ENCODE measurements at places on chromosomes 6 and 20.

DNA sequence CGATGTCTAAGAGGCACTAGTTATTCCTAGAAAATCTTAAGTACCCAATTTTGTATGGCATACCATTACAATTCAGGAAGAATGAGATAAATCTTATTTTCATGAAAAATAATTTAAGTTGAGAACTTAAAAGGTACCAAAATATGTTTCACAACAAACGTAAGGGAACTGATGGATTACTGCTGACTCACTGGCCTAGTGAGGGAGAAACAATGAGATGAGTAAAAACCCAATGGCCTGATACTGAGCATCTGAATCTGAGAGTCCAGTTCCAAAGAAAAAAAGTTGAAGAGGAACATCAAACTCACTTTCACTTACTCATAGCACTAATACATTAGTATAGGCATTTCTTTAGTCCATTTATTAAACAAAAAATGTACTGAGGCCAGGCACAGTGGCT lies 56.0 kb downstream of the MDN1 start:
- DNase-seq: no peak

- DNase-seq: no peak
Observed at GRCh38 chr6:163390770-163391169, 23.7 kb upstream of the QKI start.

DNA sequence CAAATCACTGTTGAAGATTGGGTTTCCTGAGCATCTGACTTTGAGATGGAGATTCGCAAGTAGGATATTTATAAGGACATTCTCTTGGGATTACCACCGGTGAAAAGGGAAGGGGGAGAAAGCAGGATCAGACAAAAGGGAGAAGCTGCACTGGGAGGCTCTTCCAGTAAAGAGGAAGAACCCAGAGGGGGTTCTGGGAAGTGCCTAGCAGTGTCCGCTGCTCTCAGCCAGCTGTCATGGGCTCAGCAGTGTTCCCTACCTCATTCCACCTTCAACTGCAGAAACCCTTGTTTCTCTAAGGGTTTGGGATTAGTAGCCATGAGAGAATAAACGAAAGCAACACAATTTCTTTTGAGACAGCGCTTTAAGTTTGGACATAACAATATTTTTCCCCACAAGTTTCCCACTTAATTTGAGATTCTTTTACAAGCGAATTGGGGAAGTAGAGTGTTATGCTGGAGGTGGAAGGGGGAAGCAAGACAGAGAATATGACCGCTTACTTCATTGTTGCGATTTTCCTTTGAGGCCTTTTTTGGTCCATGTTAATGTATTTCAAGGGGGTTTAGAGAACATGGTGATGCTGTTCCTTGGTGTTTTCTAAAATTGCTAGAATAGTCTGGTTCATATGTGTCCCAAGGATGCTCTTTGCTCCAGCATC lies 154.5 kb upstream of the SCGN start:
- no peak for DNase-seq

DNA sequence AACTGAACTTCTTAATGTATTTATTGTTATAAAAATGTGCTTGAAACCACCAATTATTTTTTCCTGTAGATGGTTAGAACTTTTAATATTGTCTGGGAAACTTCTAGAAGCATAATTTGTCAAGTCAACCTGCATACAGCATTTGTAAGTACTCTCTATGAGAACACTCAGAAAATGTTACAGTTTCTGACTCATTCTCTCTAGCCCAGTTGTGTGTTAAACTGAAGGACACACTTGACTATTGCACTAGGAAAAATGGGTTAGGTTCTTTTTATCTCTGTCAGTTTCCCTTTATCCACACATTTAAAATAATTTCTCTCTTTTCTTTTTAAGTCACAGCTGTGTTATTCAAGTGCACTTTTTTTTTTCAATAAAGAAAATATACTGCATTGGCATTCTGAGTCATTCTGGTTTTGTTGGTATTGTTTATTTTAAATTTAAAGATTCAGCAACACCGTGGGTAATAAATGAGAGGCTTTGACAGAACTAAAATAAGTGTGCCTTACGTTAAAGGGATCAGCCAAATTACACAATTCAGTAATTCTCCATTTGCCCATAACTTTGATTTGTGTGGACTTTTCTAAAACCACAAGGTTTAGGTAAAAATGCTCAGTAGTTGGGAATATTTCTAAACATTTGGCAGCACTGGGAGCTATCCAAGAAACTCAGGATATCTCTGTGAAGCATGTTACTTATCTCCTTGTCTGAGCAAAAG lies 50.7 kb downstream of the OPN5 start:
- no peak for DNase-seq

DNA sequence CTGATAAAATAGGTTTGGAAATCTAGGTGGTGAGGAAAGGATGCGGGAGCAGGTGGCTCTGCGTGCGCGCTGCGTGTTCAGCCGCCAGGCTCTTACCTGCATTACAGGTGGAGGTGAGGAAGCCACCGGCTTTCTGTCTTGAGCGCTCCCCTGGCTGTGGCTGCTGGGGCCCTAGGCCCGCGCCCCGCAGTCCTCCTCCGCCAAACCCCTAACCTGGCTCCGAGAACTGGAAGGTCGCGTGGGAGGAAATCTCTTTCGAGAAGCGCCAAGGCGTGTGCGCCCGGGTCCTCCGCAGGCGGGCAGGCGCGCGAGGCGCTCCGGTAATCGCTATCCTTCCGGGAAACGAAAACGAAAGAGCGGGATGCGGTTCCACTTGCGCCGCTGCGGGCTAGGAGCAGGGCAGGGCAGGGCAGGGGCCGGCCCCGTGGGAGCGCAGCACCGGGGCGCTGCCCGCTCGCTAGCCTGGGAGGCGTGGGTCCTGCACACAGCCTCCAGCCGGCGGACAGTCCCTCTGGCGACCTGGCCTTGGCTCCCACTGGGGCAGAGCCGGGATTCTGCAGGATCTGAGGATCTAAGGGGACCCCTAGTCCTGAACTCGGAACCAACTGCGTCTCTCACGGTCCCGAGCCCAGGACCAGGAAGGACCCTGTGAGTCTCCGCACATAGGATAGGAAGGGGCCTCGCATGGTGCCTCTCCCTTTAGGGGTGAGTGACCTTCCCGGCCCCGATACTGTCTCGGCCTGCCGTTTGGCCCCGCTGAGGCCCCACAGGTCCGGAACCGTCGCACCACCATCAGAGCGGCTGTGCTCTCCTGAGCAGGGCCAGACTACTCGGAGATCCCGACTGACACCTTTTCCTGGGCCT lies at the start of gene ETV7:
Gene ETV7, minus strand, starts transcription at position 230 of the 864 bp plus-strand sequence. Its CDS starts 128 bp downstream, at position 102.
- DNase-seq: peak; percentile 15

DNA sequence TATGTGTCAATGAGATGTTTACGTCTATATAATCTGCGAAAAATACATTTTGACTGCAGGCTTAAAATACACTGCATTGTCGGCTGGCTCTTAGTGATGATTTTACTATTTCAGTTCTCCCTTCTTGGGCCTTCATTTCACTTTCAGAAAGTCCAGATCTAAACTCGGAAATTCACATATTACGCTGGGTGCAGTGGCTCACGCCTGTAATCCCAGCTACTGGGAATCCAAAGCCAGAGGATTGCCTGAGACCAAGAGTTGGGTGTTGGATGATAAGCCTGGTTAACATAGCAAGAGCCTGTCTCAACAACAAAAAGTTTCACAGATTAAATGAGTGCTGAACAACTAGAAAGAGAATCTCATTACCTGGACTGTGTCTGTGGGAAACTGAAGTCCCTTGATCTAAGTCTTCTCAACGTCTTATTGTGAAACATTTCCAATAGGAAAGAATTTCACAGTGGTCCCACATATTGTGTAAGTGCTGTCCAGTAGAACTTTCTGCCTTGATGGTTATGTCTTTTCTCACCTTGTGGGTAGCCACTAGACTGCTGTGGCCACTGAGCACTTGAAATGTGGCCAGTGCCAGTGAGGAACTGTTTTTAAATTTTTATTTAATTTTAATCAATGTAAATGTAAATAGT lies 1.9 kb downstream of the GINM1 start:
- no peak for DNase-seq

DNA sequence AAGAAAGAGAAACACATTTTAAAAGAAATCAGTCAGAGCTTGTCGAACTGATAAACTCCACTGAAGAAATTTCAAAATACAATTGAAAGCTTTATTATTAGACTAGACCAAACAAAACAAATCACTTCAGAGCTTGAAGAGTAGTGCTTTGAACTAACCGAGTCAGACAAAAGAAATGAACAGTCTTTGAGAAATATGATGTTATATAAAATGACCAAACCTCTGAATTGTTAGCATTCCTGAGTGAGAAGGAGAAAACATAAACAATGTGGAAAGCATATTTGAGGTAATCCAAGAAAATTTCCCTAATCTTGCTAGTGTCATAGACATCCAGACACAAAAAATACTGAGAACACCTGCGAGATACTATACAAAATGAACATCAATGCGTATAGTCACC lies 13.2 kb upstream of the CST4 start:
- no peak for DNase-seq

DNA sequence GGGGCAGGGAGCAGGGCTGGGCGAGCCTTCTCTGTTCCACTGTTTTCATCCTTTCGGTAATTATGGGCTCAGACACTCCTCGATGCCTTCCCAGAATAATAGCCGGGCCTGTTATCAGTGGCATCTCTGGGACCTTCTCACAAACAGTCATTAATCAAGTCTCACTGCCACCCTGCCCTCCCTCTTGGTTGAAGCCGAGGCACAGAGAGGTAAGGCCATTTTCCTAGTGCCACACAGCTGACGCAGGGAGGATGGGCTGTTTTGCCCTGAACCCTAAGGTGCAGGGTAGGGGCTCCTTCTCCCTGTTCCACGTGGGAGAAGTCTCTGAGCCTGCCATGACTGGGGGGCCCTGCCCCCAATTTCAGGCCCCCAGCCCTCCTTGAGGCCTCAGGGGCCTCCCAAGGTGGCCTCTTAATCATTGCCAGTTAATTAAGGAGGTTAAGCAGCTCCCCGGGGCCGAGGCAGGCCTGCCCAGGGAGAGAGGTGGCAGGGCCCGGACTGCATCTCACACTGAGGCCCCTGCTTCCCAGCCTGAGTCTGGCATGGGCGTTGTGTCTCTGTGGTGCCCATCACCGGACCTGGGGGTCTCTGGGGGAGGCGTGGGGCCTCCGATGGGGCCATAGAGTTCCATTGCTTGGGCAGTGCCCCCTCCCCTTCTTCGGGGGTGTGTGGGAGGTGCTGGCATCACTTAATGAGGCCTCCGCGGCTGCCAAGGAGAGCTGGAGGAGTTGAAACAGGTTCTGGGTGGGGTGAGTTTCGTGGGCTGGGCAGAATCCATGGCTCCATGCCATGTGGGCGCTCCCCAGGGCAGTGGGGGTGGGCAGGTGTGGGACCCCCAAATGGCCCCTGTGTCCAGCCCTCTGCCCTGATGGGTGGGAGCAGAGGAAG lies 42.9 kb downstream of the CEBPB start:
- DNase-seq: no peak

- DNase-seq: no peak
Observed at GRCh38 chr6:151057061-151057460, 182.7 kb upstream of the AKAP12 start.

DNA sequence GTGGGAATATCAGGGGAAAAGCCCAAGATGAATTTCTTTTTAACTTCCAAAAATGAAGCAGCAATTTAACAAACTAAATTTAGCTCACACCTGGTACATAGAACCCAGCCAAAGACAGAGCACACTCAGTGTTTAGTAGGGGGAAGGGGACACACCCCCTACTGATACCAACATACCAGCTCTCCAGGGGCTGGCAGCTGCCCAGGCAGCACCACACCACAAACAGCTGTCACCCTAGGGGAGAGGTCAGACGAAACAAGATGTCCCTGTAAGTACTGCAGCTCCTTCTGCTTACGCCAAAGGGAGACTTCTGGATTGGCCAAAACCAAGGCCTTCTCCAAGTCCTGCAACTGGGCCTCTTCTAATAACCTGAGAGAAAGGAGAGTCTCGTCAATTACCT lies 26.0 kb downstream of the MDN1 start:
- DNase-seq: no peak

DNA sequence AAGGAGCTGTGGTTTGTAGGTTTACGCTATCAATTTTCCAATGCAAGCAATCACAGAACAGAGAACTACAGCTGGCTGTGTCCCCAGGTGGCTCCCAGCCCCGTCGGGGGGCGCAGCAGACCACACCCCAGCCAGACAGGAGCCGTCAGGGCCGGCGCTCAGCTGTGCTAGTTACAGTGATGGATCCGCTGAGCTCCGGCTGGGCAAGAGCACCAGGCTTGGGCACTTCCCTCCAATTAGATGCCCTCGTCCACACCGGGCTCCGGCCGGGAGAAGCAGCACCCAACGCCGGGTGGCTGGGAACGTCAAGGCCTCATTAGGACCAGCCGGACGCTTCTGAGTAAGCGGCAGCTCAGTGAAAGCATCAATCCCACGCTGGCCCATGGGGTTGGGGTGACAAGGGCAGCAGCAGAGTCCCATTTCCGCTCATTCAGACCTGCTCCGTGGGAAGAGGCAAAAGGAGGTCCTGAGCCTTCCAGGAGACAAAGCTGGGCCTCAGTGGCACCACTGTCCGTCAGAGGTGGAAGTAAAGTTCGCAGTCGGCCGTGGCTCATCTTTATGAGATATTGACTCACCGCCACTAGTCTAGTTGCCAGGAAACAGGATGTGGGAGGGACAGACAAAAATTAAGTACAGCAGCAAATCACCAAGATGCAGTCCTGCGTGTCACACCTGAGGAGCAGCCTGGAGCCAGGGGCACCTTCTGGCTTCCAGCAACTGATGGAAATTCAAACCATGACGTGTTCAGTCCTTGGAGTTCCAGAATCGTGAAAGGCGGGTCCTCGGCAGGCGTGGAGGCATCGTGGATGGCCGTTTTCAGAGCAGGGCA lies 164.1 kb downstream of the TAF4 start:
- DNase-seq: no peak

- DNase-seq: no peak
Observed at GRCh38 chr20:25063981-25064380, 6.0 kb upstream of the ACSS1 start.

- no peak for DNase-seq
Observed at GRCh38 chr6:22613695-22614094, 44.3 kb downstream of the HDGFL1 start.

DNA sequence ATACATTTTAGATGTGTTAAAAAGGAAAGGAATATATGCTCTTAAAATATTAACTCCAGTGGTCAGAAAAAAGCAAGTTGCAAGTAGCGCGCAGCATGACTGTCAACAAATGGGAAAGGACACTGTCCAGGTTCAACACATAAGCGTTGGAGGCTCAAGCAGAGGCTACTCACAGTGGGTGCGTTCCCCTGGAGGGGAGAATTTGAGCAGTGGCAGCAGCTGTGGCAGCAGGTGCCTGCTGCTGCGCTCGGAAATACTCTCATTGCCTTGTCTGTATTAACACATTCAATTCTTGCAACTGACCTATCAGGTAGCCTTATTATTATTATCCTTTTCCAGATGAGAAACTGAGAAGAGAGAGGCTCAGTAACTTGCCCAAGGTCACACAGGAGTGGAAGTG lies 21.9 kb upstream of the CCN6 start:
- DNase-seq: no peak

DNA sequence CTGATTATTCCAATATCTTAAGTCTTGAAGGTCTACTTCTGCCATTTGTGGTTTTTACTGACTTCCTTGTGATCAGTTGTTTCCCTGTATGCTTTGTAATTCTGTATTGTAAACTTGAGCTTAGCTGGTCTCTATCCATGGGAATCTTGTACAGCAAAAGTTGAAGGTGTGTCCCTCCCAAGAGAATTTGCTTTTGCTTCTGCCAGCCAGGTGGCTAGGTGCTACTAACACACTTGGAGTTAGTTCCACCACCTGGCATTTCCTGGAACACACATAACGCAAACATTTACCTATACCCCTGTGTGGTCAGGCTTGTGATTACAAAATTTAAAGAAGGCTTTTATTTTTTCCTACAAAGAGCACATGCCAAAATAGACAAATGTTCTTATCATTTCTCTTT lies 141.2 kb downstream of the GRM4 start:
- DNase-seq: no peak

GRCh38 chr20:44955270-44955669 lies 4.9 kb downstream of the TOMM34 start:
- DNase-seq: no peak
